ENCODE measurements at places on chromosomes 12 and 14.

DNA sequence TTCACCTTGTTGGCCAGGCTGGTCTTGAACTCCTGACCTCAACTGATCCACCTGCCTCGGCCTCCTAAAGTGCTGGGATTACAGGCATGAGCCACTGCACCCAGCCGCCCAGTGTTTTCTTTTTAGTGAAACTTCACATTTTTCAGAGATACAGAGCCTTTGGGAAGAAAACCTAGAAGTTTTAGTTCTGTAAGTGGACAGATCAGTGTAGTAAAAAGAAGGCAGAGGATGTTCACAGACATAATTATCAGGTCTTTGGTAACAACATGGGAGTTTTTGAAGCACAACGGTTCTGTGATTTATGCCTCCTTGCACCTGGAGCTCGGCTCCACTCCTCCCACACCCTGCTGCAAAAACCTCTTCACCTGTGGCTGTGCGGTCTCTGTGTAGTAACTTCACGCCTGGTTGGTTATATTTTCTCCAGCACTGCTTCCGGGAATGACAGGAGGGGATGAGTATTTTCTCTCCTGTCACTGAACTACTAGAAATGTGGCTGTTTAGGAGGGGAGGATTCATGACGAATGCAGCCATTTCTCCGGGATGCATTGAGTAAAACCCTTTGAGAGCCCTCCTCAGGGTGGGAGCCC is 67.0 kb downstream of the ARF6 start:
- no peak for DNase-seq
- no peaks in the 10 kb centered on the region for H3K4me1 ChIP-seq
- H3K27me3 ChIP-seq: no peaks in the 10 kb centered on the region
- no peak overlapping the region for H3K27ac ChIP-seq
- no peak overlapping the region for H3K4me3 ChIP-seq

GRCh38 chr12:69509308-69509736 is 39.1 kb downstream of the FRS2 start:
- H3K27me3 ChIP-seq: no peaks in the 10 kb centered on the region
- H3K4me3 ChIP-seq: no peak overlapping the region
- H3K4me1 ChIP-seq: peaks cover 63% of the 10 kb centered on the region
- no peak overlapping the region for H3K27ac ChIP-seq
- H3K36me3 ChIP-seq: no peaks in the 10 kb centered on the region

- DNase-seq: no peak
- H3K36me3 ChIP-seq: peaks cover 41% of the 10 kb centered on the region
- no peaks in the 10 kb centered on the region for H3K4me1 ChIP-seq
- no peak overlapping the region for H3K4me3 ChIP-seq
Observed at GRCh38 chr14:104886690-104887622, 21.9 kb downstream of the CEP170B start.

DNA sequence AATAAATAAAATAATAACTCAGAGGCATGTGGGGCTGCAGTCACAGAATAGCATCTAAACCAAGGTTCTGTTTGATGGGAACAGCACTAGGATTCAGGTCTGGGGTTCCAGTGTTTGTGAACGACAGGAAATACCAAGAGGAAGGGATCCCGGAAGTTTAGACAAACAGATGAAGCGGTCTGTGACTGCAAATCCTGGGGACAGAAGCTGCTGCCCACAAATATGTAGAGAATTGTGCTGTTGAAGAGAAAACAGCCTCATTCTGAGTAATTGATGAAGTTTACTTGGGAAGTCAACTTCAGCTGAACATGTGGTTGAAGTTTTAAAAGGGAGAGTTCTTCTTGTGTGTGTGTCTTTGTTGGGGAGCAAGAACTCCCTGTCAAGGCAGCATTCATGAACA is 98.4 kb upstream of the TBX5 start:
- H3K27ac ChIP-seq: no peak overlapping the region
- no peaks in the 10 kb centered on the region for H3K4me1 ChIP-seq
- no peak overlapping the region for H3K4me3 ChIP-seq
- DNase-seq: no peak
- H3K27me3 ChIP-seq: no peaks in the 10 kb centered on the region

DNA sequence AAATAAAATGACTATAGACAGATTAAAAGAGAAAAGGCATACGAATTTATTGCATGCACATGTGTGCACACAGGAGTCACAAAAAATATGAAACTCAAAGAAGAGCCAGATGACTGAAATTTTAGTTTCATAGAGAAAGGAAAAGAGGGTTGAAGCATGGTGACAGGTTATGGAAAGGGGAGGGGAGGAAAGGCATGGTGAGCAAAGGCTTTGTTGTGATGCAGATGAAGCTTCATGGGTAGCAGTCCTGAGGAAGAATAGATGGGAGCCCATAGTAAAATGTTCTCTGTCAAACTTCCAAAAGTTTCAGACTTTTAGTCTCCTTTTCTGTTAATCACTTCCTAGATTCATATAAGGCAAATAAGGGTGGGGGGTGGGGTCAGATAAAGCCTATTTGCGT is 612.7 kb upstream of the ATP2B1 start:
- H3K27me3 ChIP-seq: no peaks in the 10 kb centered on the region
- H3K27ac ChIP-seq: no peak overlapping the region
- no peaks in the 10 kb centered on the region for H3K36me3 ChIP-seq
- DNase-seq: no peak
- H3K4me3 ChIP-seq: no peak overlapping the region

DNA sequence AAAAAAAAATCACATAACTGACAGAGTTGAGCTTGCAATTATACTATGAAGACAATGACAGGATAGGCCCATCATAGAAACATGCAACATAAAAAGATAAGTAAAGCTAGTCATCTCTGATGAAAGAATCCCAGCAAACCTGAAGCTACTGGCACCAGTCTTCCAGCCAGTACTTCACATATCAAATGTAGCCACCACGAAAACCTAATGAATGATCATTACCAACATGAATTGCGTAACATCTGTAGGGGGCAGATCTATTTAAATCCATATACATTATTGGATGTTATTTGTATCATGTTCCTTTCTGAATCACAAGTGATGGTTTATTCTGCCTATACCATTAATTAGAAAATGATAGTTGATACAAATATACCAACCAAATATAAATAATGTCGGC is 73.9 kb downstream of the BCAT1 start:
- H3K27ac ChIP-seq: no peak overlapping the region
- no peaks in the 10 kb centered on the region for H3K4me1 ChIP-seq
- no peak for DNase-seq
- no peaks in the 10 kb centered on the region for H3K27me3 ChIP-seq
- H3K36me3 ChIP-seq: no peaks in the 10 kb centered on the region

- no peaks in the 10 kb centered on the region for H3K36me3 ChIP-seq
- H3K4me3 ChIP-seq: no peak overlapping the region
- no peaks in the 10 kb centered on the region for H3K27me3 ChIP-seq
- DNase-seq: no peak
Observed at GRCh38 chr14:24110523-24110922, 4.1 kb upstream of the DCAF11 start.

DNA sequence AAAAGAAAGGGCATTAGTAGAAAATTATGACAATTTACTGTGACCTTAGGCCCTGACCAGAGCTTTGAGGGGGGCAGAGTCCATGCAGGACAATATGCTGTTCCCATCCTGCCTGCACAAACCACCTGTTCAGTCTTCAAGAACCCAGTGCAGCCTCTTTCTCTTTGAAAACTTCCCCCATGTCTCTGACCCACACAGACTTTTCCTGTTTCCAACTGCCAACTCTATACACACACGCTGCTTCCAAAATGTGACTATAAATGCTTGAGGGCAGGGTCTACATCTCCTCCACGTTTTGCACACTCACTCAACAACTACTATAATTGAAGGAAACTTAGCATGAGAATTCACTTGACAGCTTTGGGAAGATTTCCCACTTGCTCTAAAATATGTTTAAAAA is 36.6 kb upstream of the SYCP3 start:
- H3K27ac ChIP-seq: no peak overlapping the region
- no peak overlapping the region for H3K4me3 ChIP-seq
- no peak for DNase-seq
- no peaks in the 10 kb centered on the region for H3K4me1 ChIP-seq
- no peaks in the 10 kb centered on the region for H3K27me3 ChIP-seq

- DNase-seq: no peak
- no peaks in the 10 kb centered on the region for H3K4me1 ChIP-seq
- H3K36me3 ChIP-seq: no peaks in the 10 kb centered on the region
- no peak overlapping the region for H3K27ac ChIP-seq
Observed at GRCh38 chr14:106605548-106606448, 1079.4 kb downstream of the TMEM121 start.

DNA sequence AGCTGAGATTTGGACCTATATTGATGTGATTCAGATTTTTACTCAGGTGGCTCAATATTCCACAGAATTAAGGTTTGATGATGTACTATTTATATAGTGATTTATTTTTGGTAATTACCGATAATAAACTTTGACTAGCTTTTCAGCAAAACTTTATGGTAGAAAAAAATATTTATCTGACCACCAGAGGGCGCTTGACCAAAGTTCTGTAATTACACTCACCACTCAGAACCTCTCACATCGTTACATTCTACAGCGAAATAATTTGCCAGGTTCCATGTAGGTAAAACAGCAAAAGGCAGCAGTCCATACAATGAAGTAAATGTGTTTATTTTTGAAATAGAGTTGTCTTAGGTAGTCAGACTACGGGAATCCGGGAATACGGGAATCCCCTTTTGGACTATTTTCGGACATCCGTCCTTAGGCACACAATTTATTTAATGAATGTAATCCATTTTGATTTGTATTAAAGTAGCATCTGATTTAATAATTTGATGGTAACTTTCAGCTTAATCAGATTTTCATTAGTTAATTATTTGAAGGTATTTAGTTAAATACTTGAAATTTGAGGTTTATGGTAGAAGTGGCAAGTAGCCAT is 143.0 kb upstream of the DDHD1 start:
- DNase-seq: no peak
- no peaks in the 10 kb centered on the region for H3K4me1 ChIP-seq
- no peak overlapping the region for H3K4me3 ChIP-seq
- H3K27me3 ChIP-seq: no peaks in the 10 kb centered on the region

DNA sequence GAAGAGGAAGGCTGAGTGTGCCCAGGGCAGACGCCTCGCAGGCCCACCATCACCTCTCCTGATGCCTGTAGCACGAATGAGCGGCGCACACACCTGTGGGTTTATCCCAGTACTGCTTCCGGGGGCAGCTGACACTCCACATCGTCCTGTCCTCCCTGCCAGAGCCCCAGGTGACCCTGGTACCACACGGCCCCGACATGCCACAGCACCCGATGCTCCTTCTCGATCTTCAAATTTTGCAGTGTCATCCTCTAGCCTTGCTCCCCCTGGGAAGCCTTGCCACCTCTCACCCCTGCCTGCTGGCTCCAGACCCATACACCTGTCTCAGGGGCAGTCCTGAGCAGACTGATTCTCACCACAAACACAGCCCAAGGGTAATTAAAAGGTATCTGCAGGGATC is 40.6 kb downstream of the ANO2 start:
- no peaks in the 10 kb centered on the region for H3K36me3 ChIP-seq
- no peak overlapping the region for H3K27ac ChIP-seq
- DNase-seq: no peak
- no peak overlapping the region for H3K4me3 ChIP-seq
- no peaks in the 10 kb centered on the region for H3K4me1 ChIP-seq

- no peaks in the 10 kb centered on the region for H3K27me3 ChIP-seq
- H3K4me3 ChIP-seq: no peak overlapping the region
- no peaks in the 10 kb centered on the region for H3K4me1 ChIP-seq
- DNase-seq: no peak
- no peak overlapping the region for H3K27ac ChIP-seq
- peaks cover 7% of the 10 kb centered on the region for H3K36me3 ChIP-seq
Observed at GRCh38 chr12:50677858-50678257, 86.0 kb upstream of the ATF1 start.

DNA sequence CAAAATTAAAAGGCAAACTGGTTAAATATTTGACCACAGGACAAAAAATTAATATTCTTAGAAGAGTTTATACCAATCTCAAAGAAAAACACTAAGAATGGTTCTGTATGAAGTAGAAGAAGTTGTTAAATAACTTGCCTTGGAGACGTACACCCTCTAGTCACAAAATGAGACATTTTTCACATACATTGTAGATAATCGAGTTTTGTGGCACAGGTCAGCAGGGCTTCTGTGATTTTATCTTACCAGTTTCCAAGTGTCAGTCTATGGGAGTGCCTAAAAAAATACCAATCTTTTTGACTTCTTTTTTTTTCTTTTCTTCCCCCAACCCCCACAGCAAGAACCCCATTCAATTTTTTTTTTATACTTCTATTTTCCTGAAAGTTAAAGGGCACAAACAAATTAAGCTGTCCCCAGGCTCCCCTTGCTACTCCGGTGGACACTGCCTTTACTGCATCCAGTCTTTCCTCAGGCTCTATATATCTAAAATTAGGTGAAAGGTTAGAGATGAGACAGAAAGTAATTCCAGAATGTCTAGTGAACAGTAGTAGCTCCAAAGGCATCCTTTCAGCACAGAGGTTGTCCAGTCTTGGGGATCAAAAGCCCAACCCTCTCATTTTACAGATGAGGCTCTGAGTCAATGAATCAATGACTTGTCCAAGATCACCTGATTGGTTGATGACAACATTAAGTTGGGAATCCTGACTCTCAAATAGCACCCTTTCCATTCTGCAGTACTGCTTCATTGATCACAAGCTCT is 6.2 kb downstream of the LIMA1 start:
- H3K27me3 ChIP-seq: no peaks in the 10 kb centered on the region
- H3K4me3 ChIP-seq: no peak overlapping the region
- no peaks in the 10 kb centered on the region for H3K36me3 ChIP-seq
- DNase-seq: no peak
- no peaks in the 10 kb centered on the region for H3K4me1 ChIP-seq

- no peak for DNase-seq
- H3K36me3 ChIP-seq: no peaks in the 10 kb centered on the region
- peaks cover 7% of the 10 kb centered on the region for H3K4me1 ChIP-seq
Observed at GRCh38 chr14:80780500-80780899, 161.0 kb downstream of the CEP128 start.

DNA sequence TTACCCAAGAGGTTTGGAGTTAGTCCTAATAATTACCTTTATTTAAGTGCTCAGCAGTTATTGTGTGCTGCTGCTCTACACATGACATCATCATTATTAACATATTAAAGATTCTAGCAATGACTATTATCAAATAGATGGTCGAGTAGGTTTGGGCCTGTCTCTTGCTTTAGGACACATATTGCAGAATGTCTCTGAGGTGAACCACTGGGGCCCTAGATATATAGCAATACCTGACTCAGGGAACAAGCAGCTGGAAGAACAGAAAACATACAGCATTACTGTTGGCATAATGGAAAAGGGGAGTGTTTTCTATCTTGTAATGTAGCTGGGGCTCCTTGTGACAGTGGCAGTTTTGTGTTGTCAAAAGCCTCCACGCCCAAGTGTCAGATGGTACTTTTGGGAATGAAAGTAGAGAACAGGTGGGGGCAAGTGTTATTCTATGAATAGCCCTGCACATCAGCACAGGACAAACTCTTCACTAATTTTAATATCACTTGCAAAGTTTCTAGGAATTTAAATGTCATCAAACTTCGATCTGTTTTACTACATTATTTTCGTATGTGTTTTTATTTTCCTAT is 54.6 kb downstream of the C12orf56 start:
- no peaks in the 10 kb centered on the region for H3K36me3 ChIP-seq
- H3K4me1 ChIP-seq: no peaks in the 10 kb centered on the region
- H3K27ac ChIP-seq: no peak overlapping the region
- no peaks in the 10 kb centered on the region for H3K27me3 ChIP-seq
- no peak for DNase-seq

Data from thoracic aorta (tissue), 2 donors.